ENCODE measurements at places on chromosomes 11 and 22.

- no peak for DNase-seq
Observed at GRCh38 chr22:45960477-45961386, 16.2 kb downstream of the WNT7B start.

GRCh38 chr11:116333001-116333535 is 439.7 kb downstream of the BUD13 start:
- no peak for DNase-seq

DNA sequence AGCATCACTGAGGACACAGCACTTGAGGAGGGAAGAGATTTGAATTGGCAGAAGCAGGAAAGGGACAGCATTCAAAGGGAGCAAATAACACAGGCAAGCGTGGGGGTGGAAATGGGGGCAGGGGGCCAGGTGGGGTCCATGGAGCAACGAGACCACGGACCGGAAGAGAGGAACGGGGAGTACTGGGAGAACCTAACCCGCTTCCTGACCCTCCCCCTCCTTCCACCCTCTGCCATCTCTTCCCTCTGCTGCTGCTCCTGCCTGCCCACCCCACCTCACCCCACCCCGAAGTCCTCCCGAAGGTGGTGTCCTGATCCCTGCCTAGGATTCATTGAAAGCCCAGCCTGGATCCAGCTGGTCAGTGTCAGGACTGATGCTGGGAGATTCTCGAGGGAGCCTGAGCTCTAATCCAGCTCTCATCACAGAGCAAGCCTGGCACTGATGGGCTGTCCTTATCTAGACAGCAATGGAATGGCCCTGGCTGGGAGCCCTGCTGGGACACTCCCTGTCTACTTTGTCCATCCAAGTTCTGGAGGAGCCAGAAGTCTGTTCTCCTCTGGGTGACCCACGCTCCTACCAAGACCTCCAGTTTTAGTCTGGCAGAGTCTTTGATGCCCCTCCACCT is 105.0 kb downstream of the TRIM29 start:
- DNase-seq = no peak

DNA sequence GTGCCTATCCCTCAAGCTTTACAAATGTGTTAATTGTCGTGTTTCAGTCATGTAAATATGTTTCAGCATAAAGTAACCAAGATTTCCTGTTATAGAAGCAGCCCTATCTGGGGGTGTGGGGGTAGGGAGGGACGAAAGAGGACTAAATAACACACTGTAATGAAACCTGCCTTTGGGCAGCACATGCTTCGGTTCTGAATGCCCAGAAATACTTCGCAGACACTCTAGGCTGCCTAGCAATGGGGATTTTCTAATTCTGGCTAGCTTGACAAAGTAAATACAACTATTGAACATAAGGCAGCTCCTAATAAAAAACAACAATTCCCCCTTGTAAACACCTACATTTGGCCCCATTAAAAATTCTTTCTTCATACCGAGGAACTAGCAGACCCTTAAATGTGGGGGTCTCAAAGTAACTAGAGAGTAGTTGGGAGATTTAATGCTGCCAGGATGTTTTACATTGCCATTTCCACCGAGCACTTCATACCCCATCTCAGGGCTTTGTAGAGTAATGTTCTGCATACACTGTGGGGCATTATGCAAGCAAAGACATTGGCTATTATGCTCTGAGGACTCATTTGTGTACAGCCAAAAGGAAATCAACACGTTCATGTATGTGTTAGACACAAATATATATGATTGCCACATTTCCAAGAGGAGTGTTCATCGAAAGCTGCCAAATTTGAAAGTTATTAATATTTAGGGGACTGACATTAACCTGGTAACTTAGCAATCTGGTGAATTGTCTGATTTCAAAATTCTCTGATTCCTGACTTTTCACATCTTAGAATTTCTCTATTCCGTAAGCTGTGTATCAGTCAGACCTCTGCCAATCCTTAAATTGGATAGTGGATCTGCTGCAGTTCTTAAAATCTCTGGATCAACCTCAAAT is 42.1 kb downstream of the PAX6 start:
- DNase-seq = no peak

DNA sequence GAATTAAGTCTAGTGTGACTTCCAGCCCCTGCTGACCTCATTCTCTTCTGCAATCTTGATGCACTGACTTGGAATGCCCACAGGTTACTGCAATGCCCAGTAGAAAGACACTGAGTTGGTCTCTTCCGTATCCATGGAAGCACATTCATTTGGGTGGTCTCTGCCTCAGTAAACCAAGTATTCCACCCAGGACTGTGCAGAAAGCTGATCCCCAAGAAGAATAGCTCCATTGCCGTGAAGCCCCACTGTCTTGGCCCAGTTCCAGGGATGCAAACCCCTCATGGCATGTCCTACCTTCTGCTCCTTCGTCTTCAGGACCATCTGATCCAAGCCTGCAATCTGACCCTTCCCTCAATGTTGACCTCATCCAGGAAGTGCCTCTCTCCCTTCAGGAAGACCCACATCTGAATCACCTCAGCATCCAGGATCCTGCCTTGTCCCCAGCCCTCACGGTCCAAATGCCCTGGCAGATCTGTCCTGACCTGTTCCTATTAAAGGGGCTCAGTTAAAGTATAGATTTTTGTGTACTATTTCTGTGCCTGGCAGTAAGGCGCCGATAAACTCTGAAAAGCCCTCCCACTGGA is 425.8 kb downstream of the SOX6 start:
- DNase-seq = no peak

- DNase-seq = no peak
Observed at GRCh38 chr22:41841085-41841712, 8.3 kb downstream of the SREBF2 start.

GRCh38 chr11:102810950-102811660 is 13.1 kb upstream of the MMP1 start:
- DNase-seq = no peak

GRCh38 chr22:27574002-27574366 is 227.6 kb downstream of the MN1 start:
- no peak for DNase-seq

DNA sequence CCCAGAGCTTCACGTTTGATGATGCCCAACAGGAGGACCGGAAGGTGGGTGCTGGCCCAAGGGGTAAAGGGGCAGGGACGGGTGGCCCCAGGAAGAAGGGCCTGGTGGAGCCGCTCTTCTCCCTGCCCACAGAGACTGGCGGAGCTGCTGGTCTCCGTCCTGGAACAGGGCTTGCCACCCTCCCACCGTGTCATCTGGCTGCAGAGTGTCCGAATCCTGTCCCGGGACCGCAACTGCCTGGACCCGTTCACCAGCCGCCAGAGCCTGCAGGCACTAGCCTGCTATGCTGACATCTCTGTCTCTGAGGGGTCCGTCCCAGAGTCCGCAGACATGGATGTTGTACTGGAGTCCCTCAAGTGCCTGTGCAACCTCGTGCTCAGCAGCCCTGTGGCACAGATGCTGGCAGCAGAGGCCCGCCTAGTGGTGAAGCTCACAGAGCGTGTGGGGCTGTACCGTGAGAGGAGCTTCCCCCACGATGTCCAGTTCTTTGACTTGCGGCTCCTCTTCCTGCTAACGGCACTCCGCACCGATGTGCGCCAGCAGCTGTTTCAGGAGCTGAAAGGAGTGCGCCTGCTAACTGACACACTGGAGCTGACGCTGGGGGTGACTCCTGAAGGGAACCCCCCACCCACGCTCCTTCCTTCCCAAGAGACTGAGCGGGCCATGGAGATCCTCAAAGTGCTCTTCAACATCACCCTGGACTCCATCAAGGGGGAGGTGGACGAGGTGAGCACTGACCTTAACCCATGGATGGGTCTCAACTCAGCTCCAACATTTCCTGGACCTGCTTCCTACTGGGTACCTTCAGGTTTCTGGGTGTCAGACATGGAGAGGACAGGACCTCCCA is 2.0 kb downstream of the RIC8A start:
- no peak for DNase-seq

GRCh38 chr22:19909350-19910179 is 32.0 kb upstream of the COMT start:
- DNase-seq = peak; percentile 66

GRCh38 chr11:96263238-96263763 is 79.7 kb downstream of the MAML2 start:
- no peak for DNase-seq

DNA sequence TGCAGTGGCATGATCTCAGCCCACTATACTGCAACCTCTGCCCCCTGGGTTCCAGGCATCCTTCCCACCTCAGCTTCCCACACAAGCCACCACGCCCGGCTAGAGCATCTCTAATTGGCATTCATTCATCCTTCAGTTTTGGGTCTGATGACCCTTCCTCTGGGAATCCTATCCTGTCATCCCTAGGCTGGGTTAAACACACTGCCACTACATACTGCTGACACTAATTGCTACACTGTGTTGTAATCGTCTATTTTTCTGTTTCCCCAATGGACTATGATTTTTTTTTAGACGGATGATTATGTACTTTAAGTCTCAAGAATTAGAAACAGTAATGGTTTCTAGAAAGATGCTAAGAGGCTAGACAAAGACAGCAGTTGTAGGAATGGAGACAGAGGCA is 62.8 kb downstream of the DEUP1 start:
- no peak for DNase-seq
